ENCODE measurements at places on chromosomes 7 and 10. TPM values are rescaled to one million over a fixed set of nuclear protein-coding genes. Genes with fewer than 3 reads are reported as not detected.

- DNase-seq: no peak
Measured at GRCh38 chr10:125265579-125265955, 105.2 kb upstream of the CTBP2 start.

SEMA3D gene
- 0.11 TPM for total RNA-seq

GRCh38 chr10:125795128-125795527 is 19.5 kb upstream of the MMP21 start:
- no peak for DNase-seq

GRCh38 chr10:75611172-75611992 is 180.0 kb downstream of the LRMDA start:
- DNase-seq: no peak

NEUROG3 gene
- not detected for total RNA-seq

DNA sequence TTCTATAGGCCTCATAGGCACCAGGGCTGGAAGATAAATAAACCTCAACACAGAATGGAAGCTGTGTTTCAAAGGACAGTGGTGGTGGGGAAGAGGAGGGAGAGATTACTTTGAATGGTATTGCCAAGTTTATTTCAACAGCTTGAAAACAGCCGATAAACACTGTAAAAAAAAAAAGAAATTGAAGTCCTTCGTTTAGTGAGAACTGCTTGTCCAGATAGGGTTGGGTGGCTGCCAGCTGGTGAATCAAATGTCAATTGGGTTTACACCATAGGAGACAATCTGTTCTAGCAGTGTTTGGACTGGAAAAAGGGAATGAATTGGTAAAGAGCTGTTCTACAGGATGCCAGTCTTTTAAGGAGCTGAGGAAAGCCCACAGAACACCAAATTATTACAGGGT is 254.8 kb downstream of the PHF14 start:
- DNase-seq: no peak

SPDYE16 gene
- 0.14 TPM for total RNA-seq
